Vein endothelial cell (primary cell): ENCODE measurements at places on chromosomes 1 and 21. TPM values are rescaled to one million over a fixed set of nuclear protein-coding genes. Genes with fewer than 3 reads are reported as not detected.

LPAR3 gene
- not detected in 2 replicates for total RNA-seq

PCSK9 gene
- total RNA-seq = 0.10 TPM in 1 of 2 replicates, not detected in the other

DCDC2B gene
- not detected in 2 replicates for total RNA-seq

TARBP1 gene
- total RNA-seq = 19.3 and 20.9 TPM in 2 replicates

C2CD4D gene
- total RNA-seq = under 0.01 TPM in 1 of 2 replicates, not detected in the other

CELA2B gene
- total RNA-seq = not detected in 2 replicates

RNF186 gene
- total RNA-seq = not detected in 2 replicates

CNR2 gene
- not detected in 2 replicates for total RNA-seq

OR2L5 gene
- not detected in 2 replicates for total RNA-seq

NBPF6 gene
- total RNA-seq = not detected in 2 replicates

COL18A1 gene
- 398 and 480 TPM in 2 replicates for total RNA-seq

AVPR1B gene
- total RNA-seq = not detected in 2 replicates

PCP4 gene
- not detected in 2 replicates for total RNA-seq

SLAMF1 gene
- total RNA-seq = not detected in 2 replicates

CENPF gene
- total RNA-seq = 20.9 and 45.8 TPM in 2 replicates

SLAMF8 gene
- total RNA-seq = not detected in 2 replicates

THEM5 gene
- total RNA-seq = not detected in 2 replicates

S100A7 gene
- not detected in 2 replicates for total RNA-seq

PPFIA4 gene
- under 0.01 and 0.65 TPM in 2 replicates for total RNA-seq

HES2 gene
- 31.7 and 33.1 TPM in 2 replicates for total RNA-seq

CCDC185 gene
- not detected in 2 replicates for total RNA-seq

AQP10 gene
- 0.65 TPM in 1 of 2 replicates, not detected in the other for total RNA-seq

OLIG2 gene
- total RNA-seq = not detected in 2 replicates

CAMTA1 gene
- 51.5 and 64.7 TPM in 2 replicates for total RNA-seq

AMY1A gene
- not detected in 2 replicates for total RNA-seq

S100A9 gene
- total RNA-seq = not detected in 2 replicates

FCRL6 gene
- total RNA-seq = not detected in 2 replicates

ECE1 gene
- total RNA-seq = 537 and 541 TPM in 2 replicates

PPT1 gene
- total RNA-seq = 65.3 and 87.6 TPM in 2 replicates

ACKR1 gene
- 0.10 TPM in 1 of 2 replicates, not detected in the other for total RNA-seq

CADM3 gene
- total RNA-seq = 1.3 and 1.7 TPM in 2 replicates

BCL2L15 gene
- total RNA-seq = 0.19 and 0.33 TPM in 2 replicates

PRXL2B gene
- total RNA-seq = 50.0 and 50.6 TPM in 2 replicates

IVL gene
- not detected in 2 replicates for total RNA-seq

INKA2 gene
- total RNA-seq = 5.6 and 10.1 TPM in 2 replicates

CHIA gene
- not detected in 2 replicates for total RNA-seq

PLOD1 gene
- 369 and 460 TPM in 2 replicates for total RNA-seq

ASCL5 gene
- total RNA-seq = not detected in 2 replicates

PRDX1 gene
- 398 and 548 TPM in 2 replicates for total RNA-seq

ATP1A4 gene
- total RNA-seq = not detected in 2 replicates

PDPN gene
- 0.33 TPM in 1 of 2 replicates, not detected in the other for total RNA-seq

DNAJC28 gene
- total RNA-seq = 2.0 and 2.4 TPM in 2 replicates

TRIM67 gene
- total RNA-seq = not detected in 2 replicates

TSACC gene
- total RNA-seq = 0.65 TPM in 1 of 2 replicates, not detected in the other

HSD11B1 gene
- total RNA-seq = not detected in 2 replicates

HORMAD1 gene
- 0.10 and 0.33 TPM in 2 replicates for total RNA-seq

ACTA1 gene
- total RNA-seq = 0.19 TPM in 1 of 2 replicates, not detected in the other

ENAH gene
- 60.8 and 77.9 TPM in 2 replicates for total RNA-seq

FMN2 gene
- total RNA-seq = under 0.01 and 0.19 TPM in 2 replicates

COL8A2 gene
- total RNA-seq = 2.4 and 2.6 TPM in 2 replicates

GLIS1 gene
- total RNA-seq = not detected in 2 replicates

LAMTOR2 gene
- total RNA-seq = 43.7 and 70.9 TPM in 2 replicates

SH2D1B gene
- not detected in 2 replicates for total RNA-seq

RIPPLY3 gene
- total RNA-seq = not detected in 2 replicates

NTMT2 gene
- not detected in 2 replicates for total RNA-seq

WDR77 gene
- 48.0 and 62.2 TPM in 2 replicates for total RNA-seq

DISP1 gene
- total RNA-seq = 2.0 and 2.1 TPM in 2 replicates

SPRR3 gene
- not detected in 2 replicates for total RNA-seq
